Thymus (tissue), 14 donors: ENCODE measurements at places on chromosomes 2 and 18.

- no peaks in the 10 kb centered on the region for H3K27me3 ChIP-seq
- no peak for DNase-seq
- no peaks in the 10 kb centered on the region for H3K36me3 ChIP-seq
These were observed 54.7 kb downstream of the PTGR3 start for GRCh38 chr18:75154259-75154658.

- H3K4me3 ChIP-seq, result no peak overlapping the region
- no peak for DNase-seq
- H3K4me1 ChIP-seq, result peaks cover 13% of the 10 kb centered on the region
- no peaks in the 10 kb centered on the region for H3K27me3 ChIP-seq
These were observed 89.0 kb upstream of the TLK1 start for GRCh38 chr2:171249689-171250088.

GRCh38 chr18:62450175-62450545, 72.7 kb upstream of the ZCCHC2 start:
- H3K4me1 ChIP-seq, result no peaks in the 10 kb centered on the region
- DNase-seq, result no peak
- H3K27ac ChIP-seq, result no peak overlapping the region
- no peaks in the 10 kb centered on the region for H3K27me3 ChIP-seq

DNA sequence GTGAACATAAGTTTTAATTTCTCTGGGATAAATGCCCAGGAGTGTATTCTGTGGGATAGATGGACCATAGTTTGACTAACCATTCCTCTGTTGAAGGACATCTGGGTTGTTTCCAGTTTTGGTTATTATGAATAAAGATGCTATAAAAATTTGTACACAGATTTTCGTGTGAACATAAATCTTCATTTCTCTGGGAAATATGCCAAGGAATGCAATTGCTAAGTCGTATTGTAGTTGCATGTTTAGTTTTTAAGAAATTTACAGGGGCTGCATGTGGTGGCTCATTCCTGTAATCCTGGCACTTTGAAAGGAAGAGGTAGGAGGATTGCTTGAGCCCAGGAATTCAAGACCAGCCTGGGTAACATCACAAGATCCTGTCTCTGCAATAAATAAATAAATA, 6.9 kb upstream of the SLC11A1 start:
- no peaks in the 10 kb centered on the region for H3K36me3 ChIP-seq
- H3K27ac ChIP-seq, result no peak overlapping the region
- H3K27me3 ChIP-seq, result no peaks in the 10 kb centered on the region
- DNase-seq, result no peak
- peaks cover 11% of the 10 kb centered on the region for H3K4me1 ChIP-seq
- H3K4me3 ChIP-seq, result no peak overlapping the region

DNA sequence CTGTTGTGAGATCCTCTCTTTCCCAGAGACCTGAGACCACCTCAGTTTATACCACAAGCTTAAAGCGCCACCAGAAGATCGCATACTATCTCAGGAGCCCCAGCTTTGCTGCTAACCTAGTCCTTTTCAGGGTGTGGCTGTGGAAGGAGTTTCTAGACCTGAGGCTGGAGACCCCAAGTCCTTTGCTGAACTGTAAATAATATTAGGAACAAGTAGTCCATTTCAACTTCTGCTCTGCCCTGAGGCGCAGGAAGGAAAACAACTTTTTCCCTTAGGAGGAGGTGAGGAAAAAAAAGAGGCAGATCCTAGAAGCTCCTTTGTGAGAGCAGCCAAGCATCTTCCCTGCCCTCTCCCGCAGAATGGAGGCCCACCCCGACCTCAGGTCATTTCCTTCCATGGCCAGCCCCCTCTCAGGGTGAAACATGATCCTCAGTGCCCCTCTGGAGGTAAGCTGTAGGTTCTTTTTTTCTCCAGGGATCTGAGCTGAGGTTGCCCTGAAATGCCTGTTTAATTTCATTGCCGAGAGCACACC, 122.8 kb upstream of the LGALSL start:
- H3K4me1 ChIP-seq, result peaks cover 17% of the 10 kb centered on the region
- H3K27me3 ChIP-seq, result no peaks in the 10 kb centered on the region
- H3K27ac ChIP-seq, result no peak overlapping the region
- DNase-seq, result no peak

DNA sequence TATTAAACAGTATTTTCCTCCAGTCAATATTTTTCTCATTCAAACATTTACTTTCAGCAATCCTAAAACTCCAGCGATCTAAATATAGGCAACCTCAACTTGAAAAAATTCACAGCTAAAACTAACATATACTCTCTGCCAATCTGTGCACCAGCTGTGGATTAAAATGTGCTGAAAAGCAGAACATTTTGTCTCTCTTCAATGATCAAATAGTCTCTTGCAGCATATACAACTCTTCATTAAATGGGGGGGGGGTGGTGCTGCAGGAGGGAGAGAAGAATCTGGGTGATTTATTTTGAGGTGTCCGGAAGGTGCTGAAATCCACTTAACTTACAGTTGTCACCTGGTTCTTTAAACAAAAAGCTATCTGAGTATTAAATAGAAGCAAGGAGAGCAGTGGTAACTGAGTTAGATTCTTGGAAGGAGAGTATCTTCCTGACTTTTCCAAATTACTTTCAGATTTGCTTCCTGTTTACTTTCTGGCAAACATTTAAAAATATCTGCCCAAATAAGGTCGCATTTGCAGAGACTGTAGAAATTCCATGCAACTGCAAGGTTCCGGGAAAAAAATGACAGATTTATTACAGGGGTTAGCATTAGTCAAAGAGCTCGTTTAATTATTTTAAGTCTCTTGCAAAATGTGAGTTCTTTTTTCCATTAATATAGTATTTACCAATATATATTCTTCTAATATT, 904.7 kb upstream of the ACVR2A start:
- no peak for DNase-seq
- H3K27me3 ChIP-seq, result no peaks in the 10 kb centered on the region
- no peaks in the 10 kb centered on the region for H3K4me1 ChIP-seq
- H3K27ac ChIP-seq, result no peak overlapping the region

- peaks cover 61% of the 10 kb centered on the region for H3K4me1 ChIP-seq
- no peak overlapping the region for H3K27ac ChIP-seq
- no peak overlapping the region for H3K4me3 ChIP-seq
- H3K27me3 ChIP-seq, result peaks cover 46% of the 10 kb centered on the region
- DNase-seq, result no peak
These were observed 5.2 kb upstream of the DLX2 start for GRCh38 chr2:172107690-172108586.

DNA sequence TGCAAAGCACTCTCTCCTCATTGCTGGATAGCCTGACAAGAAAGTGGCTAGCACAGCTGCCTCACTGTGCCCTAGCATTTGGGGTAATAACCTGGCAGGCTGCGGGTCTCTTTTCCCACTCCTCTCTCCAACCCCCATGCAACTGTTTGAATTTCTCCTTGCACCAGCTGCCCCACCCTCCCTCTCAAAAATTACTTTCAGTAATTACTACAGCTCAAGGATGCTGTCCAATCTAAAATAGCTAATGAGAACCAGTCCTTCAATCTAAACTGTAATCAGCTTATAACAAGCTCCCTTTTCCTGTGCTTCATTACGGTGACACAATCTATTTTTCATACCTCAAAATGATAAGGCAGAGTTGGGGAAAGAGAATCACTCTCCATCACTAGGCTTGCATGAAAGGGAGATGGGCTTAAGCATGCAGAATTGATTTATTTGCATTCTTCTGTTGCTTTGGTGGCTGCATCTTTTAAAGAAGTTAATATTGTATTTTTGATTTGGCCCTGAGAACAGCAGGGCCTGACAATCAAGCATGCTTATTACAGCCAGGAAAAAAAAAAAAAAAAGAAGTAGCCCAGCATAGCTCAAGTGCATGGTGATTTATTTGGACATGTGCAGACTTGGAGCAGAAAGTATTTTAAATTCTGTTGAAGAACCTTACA, 881.8 kb downstream of the SLC4A3 start:
- H3K27me3 ChIP-seq, result no peaks in the 10 kb centered on the region
- no peaks in the 10 kb centered on the region for H3K4me1 ChIP-seq
- no peak for DNase-seq
- H3K27ac ChIP-seq, result no peak overlapping the region
- no peak overlapping the region for H3K4me3 ChIP-seq

GRCh38 chr2:161414042-161415033, 1.8 kb upstream of the TBR1 start:
- H3K36me3 ChIP-seq, result no peaks in the 10 kb centered on the region
- peak; percentile 16 for DNase-seq
- peaks cover 3% of the 10 kb centered on the region for H3K4me1 ChIP-seq
- peak overlapping the region; percentile 3 for H3K4me3 ChIP-seq
- peaks cover 58% of the 10 kb centered on the region for H3K27me3 ChIP-seq

DNA sequence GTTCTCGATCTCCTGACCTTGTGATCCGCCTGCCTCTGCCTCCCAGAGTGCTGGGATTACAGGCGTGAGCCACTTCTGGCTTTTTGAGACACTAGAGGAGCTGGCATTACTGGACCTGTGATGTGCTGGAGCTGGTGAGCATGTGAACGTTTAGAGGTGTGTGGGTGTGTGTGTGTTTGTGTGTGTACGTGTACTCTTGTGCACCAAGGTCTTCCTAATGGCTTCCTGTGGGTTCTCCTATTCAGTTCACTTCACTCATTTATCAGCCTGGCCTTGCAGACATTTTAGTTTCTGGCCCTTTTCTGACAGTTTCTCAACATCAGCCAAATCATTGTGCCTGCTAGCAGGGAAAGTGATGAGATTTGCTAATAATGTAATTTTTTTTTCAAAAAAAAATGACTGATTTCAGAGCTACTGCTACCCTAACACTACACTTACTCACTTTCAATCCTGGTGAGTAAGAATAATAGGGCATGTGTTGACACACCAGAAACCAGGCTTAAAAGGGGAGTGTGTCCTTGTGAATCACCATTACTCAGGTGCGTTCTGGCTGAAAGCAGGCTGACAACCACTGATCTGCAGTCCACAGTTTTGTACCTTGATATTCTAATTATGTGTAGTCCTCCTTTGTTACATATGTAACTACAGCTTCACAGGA, 41.0 kb upstream of the ACTR3 start:
- H3K27ac ChIP-seq, result no peak overlapping the region
- H3K36me3 ChIP-seq, result no peaks in the 10 kb centered on the region
- no peaks in the 10 kb centered on the region for H3K27me3 ChIP-seq
- no peak for DNase-seq
- no peak overlapping the region for H3K4me3 ChIP-seq

DNA sequence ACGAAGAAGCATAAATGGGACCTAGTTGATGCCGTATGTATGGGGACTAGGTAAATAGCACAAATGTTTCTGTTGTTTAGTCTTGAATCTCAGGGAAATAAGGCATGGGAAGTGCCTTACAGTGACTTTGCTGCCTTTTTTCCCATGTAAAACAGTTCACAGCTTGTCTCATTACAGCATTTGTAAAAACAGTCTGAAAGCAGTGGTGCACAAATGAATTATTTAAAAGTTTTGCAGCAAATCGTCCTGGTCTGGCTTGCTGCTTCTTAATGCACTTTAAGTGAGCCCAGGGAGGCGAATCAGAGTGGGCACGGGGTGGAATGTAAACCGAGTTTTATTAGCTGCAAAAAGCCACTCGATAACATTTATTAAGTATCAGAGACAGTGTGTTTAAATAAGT, 302.0 kb upstream of the ETAA1 start:
- no peak overlapping the region for H3K27ac ChIP-seq
- no peak overlapping the region for H3K4me3 ChIP-seq
- no peaks in the 10 kb centered on the region for H3K27me3 ChIP-seq
- no peaks in the 10 kb centered on the region for H3K36me3 ChIP-seq
